Thymus (tissue), 14 donors: ENCODE measurements at places on chromosomes 16 and 17. TPM values are rescaled to one million over a fixed set of nuclear protein-coding genes. Genes with fewer than 3 reads are reported as not detected.

- H3K36me3 ChIP-seq: peaks cover 56% of the 10 kb centered on the region
- H3K27ac ChIP-seq: no peak overlapping the region
- peaks cover 21% of the 10 kb centered on the region for H3K4me1 ChIP-seq
- no peaks in the 10 kb centered on the region for H3K27me3 ChIP-seq
- DNase-seq: no peak
Observed at GRCh38 chr16:4390266-4391260, 18.9 kb downstream of the VASN start.

GRCh38 chr17:13337151-13337550, 264.6 kb downstream of the HS3ST3A1 start:
- no peaks in the 10 kb centered on the region for H3K4me1 ChIP-seq
- H3K27me3 ChIP-seq: no peaks in the 10 kb centered on the region
- no peak overlapping the region for H3K4me3 ChIP-seq
- no peaks in the 10 kb centered on the region for H3K36me3 ChIP-seq

- DNase-seq: no peak
- H3K36me3 ChIP-seq: no peaks in the 10 kb centered on the region
- H3K4me1 ChIP-seq: no peaks in the 10 kb centered on the region
- H3K27ac ChIP-seq: no peak overlapping the region
- no peaks in the 10 kb centered on the region for H3K27me3 ChIP-seq
- H3K4me3 ChIP-seq: no peak overlapping the region
Observed at GRCh38 chr16:80197741-80198201, 343.0 kb upstream of the DYNLRB2 start.

TBC1D3I gene
- not detected for total RNA-seq

CCDC92B gene
- not detected for total RNA-seq

TBC1D3 gene
- not detected for total RNA-seq

C16orf96 gene
- total RNA-seq: 0.05 TPM
